Fibroblast of the aortic adventitia (primary cell): ENCODE measurements at places on chromosomes 6 and 20.

GRCh38 chr6:87925373-87926060 is 122.1 kb upstream of the SPACA1 start:
- DNase-seq: no peak

GRCh38 chr20:62725596-62726268 is 17.1 kb downstream of the NTSR1 start:
- no peak for DNase-seq

DNA sequence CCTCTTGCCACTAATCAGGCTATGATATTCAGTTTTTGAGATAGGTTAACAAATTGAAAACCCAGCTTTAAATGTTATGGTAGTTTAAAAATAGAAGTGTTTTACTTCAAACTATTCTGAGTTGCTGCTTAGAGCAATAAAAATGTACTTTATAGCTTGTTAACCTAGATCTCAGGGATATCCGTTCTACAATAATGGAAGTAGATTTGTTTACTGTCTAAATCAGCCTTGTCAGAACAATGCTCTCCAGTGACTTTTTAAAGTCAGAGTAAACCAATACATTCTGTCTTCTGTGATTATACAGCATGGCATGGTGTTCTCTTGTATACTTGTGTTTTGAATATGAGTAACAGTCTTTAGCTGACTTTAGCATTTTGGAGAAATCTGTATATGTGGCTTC is 161.5 kb downstream of the PACRG start:
- no peak for DNase-seq

DNA sequence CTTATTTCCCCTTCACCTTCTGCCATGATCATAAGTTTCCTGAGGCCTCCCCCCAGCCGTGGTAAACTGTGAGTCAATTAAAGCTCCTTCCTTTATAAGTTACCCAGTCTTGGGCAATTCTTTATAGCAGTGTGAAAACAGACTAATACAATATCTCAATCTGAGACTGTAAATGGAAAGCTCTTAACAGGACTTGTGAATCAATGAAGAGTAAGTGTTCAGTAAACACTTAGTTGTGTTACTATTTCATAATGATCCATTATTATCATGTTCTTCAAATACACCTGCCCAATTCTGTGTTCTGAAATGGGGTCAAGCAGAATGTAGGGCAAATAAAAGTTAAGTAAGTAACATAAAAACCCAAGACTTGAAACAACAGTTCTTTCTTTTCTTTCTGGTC is 266.2 kb downstream of the TENT5A start:
- no peak for DNase-seq

- DNase-seq: no peak
Measured at GRCh38 chr6:166592821-166593220, 6.3 kb upstream of the RAMACL start.

- peak; percentile 55 for DNase-seq
Measured at GRCh38 chr6:44042989-44043478, 84.2 kb downstream of the MRPL14 start.

DNA sequence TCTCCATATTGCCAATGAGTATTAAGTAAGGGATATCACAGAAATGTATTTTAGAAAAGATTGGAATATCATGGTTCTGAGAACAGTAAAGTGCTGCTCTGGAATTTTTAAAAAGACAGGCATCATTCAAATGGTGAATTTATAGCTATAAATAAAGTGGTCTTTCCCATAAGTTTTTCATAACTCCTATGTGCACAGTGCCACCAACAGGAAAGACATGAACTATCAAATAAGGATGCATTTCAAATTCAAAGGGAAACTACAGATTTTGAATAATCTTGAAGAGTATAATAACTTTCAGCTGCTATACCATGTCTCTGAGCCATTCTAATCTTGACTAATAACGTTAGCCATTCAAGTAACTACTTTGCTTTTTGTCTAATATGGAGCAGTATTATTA is 456.8 kb upstream of the GJE1 start:
- DNase-seq: peak; percentile 36

GRCh38 chr20:46701986-46702385 is 7.5 kb upstream of the SLC2A10 start:
- DNase-seq: no peak

- no peak for DNase-seq
Measured at GRCh38 chr20:1621316-1621715, 1.5 kb upstream of the SIRPB1 start.

DNA sequence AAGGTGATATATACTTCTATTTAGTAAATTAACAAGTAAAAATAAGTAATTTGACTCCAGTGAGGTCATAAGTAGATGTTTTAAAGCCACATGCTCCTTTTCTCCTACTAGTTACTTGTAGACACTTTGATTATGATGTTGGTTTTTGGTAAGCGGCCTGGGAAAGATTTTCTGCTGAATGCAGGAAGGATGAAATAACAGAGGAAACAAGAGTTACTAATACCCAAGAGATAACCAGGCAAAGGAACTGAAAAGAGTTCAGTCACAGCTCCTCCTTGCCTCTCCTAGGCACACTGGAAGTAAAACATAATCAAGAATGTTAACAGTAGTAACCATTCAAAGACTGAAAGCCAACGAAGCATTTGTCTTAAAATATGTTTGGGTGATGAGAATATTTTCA is 203.3 kb downstream of the RNGTT start:
- DNase-seq: no peak

DNA sequence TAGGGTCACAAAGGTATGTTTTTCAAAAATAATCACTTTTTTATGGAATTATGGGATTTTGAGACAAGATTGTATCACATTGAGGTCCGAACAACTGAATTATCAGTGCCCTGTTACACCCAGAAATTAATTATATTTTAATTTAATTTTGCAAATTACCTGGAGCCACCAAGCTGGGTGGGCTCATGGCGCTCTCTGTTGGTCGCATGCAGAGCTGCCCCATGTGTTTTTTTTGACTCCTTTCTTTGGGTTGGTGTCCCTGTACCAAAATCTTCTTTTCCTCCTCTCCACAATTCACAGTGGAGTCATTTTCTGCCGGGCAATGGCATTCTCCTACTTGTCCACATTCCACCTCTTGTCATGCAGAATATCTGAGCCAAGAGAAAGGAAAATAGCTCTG is 38.9 kb upstream of the FRMD1 start:
- no peak for DNase-seq

GRCh38 chr6:96522465-96523009 is 931 bp downstream of the UFL1 start:
- peak; percentile 30 for DNase-seq

GRCh38 chr20:45629496-45630100 is at the start of gene WFDC10A:
WFDC10A (plus strand) TSS chr20:45629739; CDS start chr20:45629814, 75 bp downstream.
- peak; percentile 47 for DNase-seq

- peak; percentile 16 for DNase-seq
Measured at GRCh38 chr6:16793828-16794412, 32.7 kb upstream of the ATXN1 start.

GRCh38 chr6:5261545-5262109 is 314 bp downstream of the FARS2 start:
- DNase-seq: no peak

DNA sequence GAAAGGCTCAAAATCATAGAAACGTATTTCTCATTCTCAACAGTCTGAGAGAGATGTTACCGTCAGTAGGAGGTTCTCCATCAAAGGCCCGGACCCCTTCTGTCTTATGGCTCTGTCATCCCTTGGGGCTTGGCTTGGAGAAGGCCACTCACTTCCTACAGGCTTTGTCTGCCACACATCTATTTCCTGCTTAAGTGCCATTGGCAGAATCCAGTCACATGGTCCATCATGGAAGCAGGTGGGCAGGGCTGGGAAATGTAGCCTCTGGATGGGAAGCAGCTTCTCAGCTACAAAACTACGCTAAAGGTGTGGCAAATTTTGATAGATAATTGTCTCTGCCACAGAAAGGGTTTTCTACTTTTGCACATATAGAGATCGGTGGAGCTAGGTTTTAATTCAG is 12.6 kb upstream of the ZFP64 start:
- DNase-seq: no peak

DNA sequence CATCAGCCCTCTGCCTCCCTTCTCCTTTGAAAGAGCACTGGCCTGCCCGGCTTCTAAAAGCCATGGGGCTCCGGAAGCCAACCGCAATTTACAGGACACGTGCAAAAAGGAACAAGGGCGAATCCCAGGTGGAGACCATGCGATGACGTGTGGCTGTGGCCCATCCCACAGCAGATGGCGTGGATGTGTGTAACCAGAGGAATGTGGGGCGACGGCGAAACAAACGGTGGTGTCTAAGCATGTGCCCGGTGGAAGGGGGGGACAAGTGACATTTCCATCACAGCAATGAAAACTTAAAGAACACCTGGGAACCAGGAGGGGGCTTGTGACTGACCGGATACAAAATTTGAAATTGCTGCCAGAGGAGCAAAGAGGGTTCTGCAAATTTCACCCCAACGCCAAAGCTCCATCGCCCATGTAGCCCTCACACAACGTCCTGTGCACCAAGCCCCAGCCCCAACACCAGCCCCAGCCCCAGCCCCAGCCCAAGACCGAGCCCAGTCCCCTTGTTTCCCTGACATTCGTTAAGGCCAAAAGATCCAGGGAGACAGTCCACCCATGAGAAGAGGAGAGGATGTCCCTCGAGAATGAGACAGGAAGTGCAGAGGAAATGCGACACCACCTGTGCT is 159.7 kb upstream of the ZNF337 start:
- DNase-seq: no peak

- no peak for DNase-seq
Measured at GRCh38 chr20:52994184-52994970, 22.2 kb downstream of the TSHZ2 start.

DNA sequence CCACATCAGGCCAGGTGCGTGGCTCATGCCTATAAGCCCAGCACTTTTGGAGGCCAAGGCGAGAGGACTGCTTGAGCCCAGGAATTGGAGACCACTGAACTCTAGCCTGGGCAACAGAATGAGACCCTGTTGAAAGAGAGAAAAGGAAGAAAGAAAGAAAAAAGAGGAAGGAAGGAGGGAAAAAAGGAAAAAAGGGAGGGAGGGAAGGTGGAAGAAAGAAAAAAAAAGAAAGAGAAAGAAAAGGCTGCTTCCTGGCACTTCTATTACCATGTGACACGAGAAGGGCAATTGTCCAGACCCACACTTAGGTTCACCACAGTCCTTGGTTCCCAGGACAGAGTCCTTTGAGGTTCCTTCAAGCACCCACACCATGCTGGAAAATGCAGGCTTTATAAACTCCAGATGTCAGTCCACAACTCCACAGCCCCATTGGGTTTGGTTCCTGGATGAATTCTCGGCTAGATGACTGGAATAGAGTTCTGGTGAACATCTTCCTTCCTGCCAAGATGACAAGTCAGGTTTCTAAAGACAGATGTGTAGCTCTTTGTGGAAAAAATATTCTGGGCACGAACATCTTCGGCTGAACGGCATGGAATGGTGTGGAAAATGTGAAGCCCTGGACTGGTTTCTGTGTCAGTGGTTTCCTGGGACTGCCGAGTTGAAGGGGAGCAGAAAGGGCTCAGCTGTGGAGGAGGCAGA is 32.5 kb downstream of the NT5E start:
- peak; percentile 94 for DNase-seq

DNA sequence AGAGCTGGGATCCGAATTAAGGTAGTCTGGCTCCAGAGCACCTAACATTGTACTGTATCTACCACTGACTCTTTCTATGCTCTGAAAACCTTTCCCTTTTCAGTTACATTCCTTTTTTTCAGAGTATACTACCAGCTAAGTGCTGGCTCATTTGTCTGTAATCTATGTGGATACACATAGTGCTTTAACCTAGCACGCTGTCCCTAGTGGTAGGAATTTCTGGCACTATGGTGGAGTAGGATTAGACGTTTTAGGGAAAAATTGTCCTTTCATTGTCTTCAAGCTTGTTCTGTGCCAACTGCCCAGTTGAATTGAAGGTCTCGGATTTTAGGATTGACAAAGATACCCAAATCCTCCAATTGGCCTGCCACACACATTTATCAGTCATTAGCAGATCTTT is 259.1 kb upstream of the FERMT1 start:
- peak; percentile 1 for DNase-seq

DNA sequence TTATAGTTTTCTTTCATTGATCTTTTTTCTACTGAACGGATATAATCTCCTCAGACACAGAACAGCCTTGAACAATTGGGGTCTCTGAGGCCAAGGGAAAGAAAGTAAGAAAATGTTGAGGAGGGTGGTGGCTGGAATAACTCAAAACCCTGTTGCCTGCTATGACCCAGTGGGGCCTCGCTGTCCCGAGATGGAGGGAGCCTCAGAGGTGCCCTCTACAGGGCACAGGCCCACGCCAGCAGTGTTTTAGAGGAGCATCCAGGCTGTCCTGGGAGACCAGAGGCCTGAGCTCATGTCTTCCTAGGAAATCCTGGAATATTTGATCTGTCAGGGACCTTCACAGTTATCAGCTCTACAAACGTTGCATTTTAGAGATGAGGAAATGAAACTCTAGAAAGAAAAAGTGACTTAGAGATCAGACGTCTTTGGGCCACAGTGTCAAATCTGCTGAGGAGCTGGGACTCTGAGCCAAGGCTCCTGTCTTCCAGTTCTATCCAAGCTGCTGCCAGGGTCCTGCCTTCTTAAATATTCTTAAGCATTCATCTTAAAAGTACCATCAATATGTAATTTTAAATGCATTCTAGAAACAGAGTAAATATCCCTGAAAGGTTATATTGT is 26.3 kb downstream of the ALDH5A1 start:
- peak; percentile 10 for DNase-seq

DNA sequence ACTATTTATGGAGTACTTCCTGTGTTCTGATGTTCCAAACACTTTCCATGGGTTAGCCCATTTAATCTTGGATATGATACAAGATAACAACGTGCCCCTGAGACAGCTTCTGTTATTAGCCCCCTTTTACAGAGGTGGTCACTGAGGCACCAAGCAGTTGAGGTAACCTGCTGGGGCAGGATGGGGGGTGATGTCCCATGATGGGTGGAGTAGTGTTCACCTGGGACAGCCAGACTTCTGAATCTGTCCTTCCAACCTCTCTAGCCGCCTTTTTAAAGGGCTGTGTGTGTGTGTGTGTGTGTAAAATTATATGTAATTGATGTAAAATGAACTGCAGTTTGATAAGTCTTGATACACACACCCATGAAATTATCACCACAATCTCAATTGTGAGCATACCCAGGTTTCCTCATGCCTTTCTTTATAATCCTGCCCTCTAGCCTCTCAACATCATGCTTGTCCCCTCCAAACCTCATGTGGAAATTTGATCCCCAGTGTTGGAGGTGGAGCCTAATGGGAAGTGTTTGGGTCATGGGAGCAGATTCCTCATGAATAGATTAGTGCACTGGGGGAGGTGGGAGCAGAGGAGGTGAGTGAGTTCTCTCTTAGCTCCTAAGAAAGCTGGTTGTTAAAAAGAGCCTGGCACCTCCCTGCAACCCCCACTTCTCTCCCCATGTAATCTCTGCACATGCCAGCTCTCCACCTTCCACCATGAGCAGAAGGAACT is 39.2 kb downstream of the PLAGL2 start:
- DNase-seq: peak; percentile 35

- DNase-seq: no peak
Measured at GRCh38 chr6:93088621-93089501, 330.5 kb downstream of the EPHA7 start.

GRCh38 chr6:5936140-5936539 is 70.6 kb downstream of the NRN1 start:
- peak; percentile 26 for DNase-seq

DNA sequence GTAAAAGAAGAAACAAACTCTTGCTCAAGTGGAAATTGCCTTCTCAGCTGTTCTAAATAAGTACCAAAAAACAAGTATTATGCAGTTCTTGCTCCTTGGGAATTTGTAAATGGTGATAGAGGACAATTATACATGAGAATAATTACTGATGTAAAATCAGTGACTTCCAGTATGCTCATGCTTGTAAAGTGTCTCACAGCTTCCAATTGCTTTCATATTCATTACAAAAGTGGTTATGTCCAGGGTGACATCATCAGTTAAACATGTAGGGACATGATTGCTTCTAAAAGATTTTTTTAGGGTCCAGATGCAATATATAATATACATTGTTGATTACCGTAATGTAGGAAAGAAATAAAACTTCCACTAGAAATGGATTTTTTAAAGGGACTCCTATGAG is 122.8 kb upstream of the B3GAT2 start:
- DNase-seq: peak; percentile 23
